ENCODE measurements at places on chromosomes 7 and 10.

DNA sequence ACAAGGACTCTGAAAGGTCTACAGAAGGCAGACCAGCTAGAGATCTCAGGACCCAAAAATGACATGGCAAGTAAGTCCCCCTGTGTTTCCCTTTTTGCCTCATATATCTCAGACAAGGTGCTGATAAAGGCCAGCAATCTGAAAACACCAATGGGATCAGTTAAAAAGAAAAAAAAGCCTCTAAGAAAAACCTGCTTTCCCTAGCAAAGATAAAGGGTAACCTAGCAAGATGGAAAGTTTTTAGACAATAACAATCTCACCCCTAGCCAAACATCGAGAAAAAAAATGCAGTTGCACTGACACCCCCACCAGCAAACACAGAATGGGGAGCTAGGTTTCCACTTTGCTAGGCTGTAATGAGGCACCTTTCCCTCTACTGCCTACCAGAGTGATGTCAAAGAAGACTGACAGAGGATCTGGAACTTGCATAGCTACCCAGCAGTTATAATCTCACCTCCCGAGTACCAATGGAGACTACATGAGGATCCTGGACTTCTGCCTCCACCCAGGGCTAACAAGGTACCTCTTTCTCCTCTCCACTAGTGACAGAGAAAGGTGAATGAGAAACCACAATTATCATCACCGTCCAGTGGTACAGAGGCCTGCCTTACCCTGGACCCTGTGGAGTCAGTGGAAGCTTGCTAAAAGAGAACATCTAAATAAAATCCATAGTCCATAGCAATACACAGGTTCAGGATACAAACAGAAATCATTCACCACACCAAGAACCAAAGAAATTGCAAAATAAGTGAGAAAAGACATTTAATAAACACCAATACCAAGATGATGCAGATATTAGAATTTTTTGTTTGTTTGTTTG is 240.8 kb downstream of the ARHGAP12 start:
- no peak for DNase-seq

DNA sequence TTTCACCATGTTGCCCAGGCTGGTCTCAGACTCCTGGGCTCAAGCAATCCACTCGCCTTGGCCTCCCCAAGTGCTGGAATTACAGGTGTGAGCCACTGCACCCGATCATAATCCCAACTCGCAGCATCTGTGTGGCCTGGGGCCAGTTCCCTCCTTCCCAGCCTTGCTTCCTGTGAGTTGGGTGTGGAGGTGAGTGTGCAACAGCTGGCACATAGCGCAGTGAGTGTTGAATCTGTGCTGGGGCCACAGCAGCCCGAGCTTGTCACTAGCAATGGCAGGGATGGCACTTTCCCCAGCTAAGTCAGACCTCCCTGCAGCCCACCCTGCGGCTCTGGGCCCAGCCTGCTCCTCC is 12.2 kb downstream of the TMEM184A start:
- no peak for DNase-seq

DNA sequence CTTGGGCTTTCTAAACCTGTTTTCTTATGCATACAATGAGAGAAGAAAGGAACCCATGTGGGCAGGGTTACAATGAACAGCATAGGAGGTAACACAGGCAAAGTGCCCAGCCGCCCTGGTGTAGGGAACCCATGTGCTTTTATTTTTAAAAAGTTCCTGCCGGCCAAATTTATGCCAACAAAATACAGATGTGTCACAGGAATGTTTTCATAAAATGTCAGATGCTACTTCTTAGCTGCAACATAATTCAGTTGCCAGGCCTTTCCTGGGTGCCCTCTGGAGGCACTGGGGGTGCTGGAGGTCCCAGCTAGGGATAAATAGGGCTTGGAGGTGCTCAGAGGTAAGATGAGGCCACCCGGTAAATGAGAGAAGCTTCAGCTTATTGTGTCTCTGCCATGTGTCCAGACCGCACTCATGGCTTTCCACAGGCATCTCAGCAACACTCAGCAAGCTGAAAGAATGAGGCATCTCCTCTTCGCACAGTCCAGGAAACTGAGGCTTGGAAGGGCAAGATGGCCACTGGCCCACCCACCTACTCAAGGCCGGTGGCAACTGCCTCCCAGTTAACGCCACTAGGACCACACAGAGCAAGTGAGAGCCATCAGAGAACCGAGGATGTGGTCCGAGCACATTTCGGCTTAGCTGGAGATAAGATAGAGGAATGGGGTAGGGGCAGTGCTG is 58.3 kb downstream of the CPXM2 start:
- DNase-seq = no peak

DNA sequence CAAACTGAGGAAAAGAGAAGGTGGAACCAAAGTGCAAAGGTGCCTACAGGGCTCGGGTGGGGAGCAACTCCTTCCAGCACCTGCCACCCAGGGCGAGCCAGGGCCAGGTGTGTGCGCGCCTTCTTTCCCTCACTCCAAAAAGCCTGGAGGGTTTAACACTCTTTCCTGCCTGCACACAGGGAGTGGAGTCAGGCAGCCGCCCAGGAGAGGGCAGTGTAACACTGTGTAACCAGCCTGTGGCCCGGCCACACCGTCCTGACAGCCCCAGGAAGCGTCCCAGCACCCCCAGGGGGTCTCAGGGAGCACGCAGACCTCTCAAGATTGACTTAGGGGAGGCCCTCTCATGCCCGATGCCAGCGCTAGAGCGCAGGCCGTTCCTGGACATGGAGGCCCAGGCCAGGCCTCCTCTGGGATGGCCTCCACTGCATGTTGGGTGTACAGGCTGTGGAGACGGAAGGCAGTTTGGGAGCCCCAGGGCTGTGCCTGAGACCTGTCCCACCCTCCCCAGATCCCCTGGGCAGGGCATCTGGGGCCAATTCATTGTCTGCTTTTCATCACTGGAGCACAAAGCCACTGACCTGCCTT is 13.4 kb downstream of the BRI3 start:
- no peak for DNase-seq

GRCh38 chr10:101363850-101364400 is 10.0 kb downstream of the BTRC start:
- DNase-seq = no peak

DNA sequence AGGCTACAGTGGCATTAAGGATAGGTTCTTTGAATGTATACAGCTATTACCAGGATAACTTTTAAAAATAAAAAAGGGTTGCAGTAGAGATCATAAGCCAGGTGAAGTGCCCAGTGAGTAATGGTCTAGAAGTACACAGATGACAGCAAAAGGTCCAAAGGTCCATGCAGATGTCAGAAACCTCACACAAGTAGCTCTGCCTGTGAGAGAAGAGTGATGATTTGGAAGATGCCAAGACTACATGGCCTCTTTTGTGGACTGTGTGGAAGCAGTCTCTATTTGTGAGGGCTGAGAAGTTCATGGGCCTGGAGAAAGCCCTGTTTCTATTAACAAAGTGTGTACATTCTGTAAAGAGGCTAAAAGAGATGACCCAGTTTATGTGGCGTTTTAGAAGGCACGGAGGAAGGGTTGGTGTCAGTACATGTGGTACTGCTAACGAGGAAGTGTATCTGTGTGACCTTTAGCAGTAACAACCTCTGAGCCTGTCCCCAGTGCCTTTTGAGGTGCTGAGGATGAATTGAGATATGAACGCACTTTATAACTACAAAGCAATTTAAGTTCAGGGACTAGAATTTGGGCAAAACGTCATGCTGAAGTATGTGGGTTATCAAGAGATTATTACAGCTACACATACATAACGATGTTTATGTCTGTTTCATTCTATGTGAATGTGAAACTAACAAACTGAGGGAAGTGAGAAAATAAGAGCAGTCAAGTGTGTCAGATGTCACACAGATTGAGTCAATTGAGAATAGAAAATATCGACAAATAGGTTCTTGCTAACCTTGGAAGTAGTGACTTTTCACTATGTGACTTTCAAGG is 7.6 kb downstream of the CYCS start:
- no peak for DNase-seq

- no peak for DNase-seq
Observed at GRCh38 chr10:3925184-3925583, 140.2 kb upstream of the KLF6 start.

GRCh38 chr10:35769795-35770194 is 127.7 kb upstream of the FZD8 start:
- no peak for DNase-seq

DNA sequence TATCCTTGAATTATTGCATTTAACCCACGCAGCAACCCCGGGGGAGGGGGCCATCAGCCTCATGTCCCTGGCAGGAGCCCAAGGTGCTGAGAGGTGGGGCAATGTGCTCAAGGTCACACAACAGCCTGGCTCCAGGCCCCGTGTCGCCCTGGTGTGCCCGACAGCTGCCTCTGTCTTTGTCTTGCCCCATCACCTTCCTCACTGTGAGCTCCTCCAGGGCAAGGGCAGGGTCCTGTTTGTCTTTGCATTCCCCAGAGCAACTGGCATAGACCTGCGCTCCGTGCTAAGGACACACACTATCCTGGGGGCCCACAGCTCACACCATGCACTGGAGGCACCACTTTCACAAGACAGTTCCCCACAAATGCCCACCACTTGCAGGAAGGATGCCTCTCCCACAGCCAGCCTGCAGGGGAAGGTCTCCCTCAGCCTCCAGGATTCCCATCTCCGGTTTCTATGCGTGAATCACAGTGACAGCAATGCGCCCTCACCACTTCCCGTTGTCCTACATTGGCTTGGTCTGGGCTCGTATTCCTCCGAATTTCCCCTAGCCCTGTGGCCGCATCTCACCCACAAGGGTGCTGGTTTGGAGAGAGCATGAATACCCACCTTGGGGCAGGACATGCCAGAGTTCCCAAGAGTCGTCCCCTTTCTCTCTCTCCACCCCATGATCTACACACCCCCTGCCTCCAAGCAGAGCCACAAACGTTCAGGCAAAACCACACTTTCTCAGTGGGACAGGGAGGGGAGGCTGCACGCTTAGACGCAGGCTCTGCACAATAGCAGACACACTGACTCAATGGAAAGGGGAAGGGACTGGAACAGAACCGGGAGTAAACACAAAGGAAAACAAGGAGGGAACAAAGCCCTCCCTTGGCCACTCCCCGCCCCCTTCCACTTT is 10.3 kb downstream of the ITPRIP start:
- DNase-seq = no peak

GRCh38 chr10:119967066-119967465 is 74.5 kb downstream of the SEC23IP start:
- DNase-seq = no peak

GRCh38 chr10:43079856-43080255 is 3.0 kb downstream of the RET start:
- no peak for DNase-seq

Data from effector CD4-positive, alpha-beta T cell (primary cell).